Colonic mucosa (tissue), 4 donors: ENCODE measurements at places on chromosomes 11 and 22. TPM values are rescaled to one million over a fixed set of nuclear protein-coding genes. Genes with fewer than 3 reads are reported as not detected.

GRCh38 chr11:127994736-127995135 lies 592.6 kb downstream of the ETS1 start:
- no peak for DNase-seq

PGR gene
- 0.69 TPM for total RNA-seq

DNA sequence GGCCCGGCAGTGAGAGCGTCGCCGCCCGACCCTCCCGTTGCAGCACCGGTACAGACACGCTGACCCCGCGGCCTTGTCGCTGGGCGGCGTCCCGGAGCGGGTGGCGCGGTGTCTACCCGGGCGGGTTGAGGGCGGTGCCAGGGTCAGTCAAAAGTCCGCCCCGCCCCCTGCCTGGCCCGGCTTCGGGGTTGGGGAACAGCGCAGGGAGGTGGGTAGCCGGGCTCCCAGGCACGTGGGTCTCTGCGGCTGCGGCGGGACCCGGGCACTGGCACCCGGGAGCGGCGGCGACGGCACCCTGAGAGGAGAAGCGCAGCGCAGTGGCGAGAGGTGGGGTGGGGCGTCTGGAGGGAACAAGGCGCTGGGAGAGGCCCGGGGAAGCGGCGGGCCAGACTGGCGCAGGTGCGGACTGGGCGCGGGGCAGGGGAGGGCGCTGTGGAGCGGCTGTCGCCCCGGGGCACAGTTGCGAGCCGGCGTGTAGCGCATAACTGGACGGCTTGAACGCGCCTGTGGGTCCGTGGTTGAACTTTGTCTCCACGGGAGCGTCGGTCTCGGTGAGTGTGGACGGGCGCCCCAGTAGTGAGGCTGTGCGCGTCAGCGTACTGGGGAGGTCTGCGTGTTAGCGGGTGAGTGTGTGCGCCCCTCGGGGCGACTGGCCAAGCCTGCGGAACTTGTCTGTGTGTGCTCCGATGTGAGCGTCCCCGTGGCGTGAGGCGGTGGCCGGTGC lies at the start of gene P2RY2:
Gene P2RY2, plus strand, starts transcription at position 176 of the 724 bp plus-strand sequence. CDS start 15,879 bp downstream, outside the sequence.
- peak; percentile 93 for DNase-seq

DNA sequence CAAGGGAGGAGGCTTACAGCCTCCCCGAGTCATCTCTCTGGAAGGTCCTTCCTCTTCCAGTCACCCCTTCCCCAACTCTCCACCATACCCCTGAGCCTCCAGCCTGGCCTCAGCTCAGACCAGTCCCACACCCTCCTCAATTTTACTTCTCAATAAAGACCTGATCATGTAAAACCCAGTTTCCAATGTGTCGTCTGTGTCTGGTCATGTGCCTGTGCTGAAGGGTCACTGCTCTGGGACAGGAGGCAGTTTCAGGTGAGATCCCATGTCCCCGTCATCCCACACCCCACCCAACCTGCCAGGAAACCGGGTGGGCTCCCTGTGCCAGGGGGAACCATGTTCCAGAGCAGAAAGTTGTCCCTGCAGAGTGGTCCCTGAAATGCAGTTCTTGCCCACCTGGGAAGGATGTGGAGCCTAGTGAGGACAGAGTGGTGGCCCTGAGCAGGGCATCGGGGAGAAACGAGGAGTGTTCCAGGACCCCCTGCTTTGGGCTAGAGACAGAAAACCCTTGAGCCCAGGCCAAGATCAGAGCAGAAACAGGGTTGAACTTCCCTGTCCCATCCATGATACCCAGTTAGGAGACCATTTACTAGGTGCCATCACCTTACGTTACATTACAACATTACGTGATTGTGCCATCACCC lies 19.4 kb downstream of the IGLL5 start:
- no peak for DNase-seq

- DNase-seq, result no peak
Measured at GRCh38 chr11:11439591-11439990, 86.5 kb upstream of the CSNK2A3 start.

GRCh38 chr11:74819400-74819799 lies 70.8 kb downstream of the RNF169 start:
- no peak for DNase-seq

GRCh38 chr11:76185931-76186401 lies 20.3 kb downstream of the WNT11 start:
- DNase-seq, result peak; percentile 23

DNA sequence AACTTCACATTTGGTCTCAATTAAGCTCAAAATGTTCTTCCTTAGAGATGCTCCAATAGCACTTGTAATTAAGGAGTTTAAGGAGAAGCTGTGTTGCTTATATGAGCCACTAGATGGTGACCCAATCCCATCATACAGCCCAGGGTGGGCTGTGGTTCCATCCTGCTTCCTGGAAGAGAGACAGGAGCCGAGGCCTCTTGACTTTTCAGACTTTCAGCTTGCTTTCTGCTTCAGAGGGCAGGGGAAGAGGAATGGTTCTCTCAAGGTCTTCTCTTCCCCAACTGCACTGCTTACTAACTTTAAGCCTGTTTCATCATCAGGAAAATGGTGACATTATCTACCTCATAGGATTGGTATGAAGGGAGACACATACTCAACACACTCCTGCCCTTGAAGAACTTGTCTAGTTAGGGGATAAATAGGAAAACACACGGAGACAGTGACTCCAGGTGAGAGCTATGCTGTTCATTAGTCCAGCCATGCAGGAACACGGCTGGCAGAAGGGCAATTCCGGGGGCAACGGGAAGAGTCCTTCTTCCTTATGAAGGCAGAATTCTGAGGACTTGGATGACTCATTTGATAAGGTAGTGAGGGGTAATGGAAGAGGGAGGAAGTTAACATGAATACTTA lies 20.1 kb downstream of the TMEM218 start:
- peak; percentile 16 for DNase-seq

DNA sequence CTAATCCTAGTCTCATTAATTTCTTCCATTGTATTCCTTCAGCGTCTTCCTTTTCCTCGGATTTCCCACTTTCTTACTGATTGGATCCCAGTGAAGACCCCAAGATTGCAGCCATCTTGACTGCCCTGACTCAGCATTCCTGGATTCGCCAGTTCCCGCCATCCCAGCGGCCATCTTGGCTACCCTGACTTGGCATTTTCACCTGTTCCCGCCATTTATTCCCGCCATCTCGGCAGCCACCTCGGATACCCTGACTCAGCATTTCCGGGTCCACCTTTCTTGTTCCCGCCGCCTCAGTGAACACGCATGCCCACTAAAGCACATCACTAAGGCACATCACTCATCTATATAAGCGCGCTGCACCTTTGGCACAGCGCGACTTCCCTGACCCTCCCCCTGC lies 13.8 kb upstream of the OR56A3 start:
- no peak for DNase-seq

DNA sequence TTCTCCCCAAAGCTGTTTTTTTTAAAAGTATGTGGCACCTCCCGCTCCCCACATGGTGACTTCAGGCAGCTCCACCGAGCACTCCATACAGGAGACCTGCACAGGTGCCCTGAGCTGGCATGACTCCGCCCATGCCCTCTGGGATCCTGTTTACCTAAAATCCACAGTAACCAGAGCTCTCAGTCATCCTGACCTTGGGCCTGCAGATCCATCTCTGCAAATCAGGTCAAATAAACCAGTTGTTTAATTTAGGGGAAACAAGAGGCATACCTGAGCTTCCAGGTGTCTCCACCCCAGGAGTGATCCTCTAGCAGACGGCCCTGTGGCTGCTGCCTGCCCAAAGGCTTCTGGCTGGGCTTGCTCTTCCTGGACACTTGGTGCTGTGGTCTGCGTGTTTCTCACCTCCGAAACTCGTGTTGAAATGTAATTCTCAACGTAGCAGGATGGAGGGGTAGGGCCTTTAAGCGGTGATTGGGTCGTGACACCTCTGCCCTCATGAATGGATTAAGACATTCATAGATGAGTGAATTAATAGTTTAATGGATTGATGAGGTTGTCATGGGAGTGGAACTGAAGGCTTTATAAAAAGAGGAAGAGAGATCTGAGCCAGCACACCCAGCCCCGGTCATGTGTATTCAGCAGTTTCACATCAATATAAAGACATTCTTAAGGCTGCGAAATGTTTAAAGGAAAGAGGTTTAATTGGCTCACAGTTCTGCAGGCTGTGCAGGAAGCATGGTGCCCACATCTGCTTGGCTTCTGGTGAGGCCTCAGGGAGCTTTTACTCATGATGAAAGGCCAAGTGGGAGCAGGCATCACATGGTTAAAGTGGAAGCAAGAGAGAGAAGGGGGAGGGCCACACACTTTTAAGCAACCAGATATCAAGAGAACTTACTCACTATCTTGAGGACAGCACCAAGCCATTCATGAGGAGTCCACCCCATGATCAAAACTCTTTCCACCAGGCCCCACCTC lies 34.1 kb downstream of the LINC01488 start:
- DNase-seq, result no peak

DNA sequence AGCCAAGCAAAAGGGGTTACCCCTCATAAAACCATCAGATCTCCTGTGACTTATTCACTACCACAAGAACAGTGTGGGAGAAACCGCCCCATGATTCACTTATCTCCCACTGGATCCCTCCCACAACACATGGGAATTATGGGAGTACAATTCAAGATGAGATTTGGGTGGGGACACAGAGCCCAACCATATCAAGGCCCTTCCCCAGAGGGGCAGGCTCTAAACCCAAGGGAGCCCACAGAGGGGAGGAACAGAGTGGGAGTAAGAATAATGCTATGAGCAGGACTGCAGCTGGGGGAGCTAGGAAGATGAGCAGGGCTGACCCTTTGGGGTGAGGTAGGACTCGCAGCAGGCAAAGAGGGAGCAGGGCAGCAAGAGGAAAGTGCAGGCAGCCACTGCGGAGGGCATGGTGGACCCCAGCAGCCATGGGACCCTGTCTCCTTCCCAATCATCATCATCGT lies 59.3 kb downstream of the CD82 start:
- peak; percentile 12 for DNase-seq

- DNase-seq, result no peak
Measured at GRCh38 chr11:31443802-31444201, 65.6 kb downstream of the IMMP1L start.

DNA sequence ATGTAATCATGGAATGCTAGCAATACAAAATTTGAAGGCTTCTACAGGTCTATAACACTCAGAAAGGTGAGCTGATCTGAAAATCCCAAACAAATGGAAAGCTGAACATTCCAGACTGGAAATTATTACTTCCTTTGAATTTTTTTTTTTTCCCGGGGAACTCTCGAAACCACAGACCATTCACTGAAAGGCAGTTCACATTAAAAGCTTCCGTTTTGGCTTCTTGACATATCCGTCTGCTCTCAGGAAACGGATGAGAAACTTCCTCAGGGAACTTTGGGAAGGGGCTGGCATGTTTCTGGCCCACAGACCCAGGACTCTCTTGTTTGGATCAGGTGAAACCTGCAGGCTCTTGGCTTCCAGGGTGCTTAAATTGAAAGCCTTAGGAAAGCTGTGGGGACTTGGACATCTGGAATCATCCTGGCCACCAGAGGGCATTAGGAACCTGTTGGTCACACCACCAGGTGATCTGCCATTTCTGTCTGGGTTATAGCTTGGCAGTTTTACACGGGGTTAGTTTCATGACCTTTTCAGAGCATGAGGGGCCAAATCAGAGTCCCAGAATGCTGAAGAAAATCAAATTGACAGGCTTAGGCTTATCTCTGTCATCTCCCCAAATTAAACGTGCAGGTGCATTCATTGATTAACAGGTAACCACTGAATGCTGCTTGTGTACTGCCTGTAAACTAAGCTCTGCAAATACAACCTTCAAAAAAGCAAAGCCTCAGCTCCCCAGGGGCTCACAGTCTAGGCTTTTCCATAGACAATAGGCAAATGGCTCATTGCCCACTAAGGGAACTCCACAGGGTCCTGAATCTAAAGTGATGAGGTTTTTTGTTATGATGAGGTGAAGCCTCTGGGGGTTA lies 22.7 kb upstream of the GRAMD1B start:
- DNase-seq, result peak; percentile 81

DNA sequence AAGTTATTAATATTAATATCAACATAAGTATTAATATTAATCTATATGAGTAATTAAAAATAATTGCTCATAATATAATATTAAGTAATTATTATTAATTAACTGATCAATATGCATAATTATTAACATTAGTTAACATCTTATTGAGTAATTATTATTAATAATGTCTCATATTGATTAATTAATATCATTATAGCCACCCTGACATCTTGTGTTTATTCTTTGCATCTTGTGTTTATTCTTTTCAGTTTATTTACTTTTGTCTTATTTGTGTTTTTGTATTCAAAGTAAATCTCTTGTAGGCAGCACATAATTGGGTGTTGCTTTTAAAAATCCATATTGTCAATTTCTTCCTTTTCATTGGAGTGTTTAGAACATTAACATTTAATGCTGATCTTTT lies 56.6 kb downstream of the MYEOV start:
- DNase-seq, result no peak

OR5B21 gene
- total RNA-seq, result not detected

TEAD1 gene
- total RNA-seq, result 32.7 TPM

GRCh38 chr22:45511847-45512261 lies 9.2 kb downstream of the FBLN1 start:
- peak; percentile 52 for DNase-seq

CHST1 gene
- 0.58 TPM for total RNA-seq

RIC3 gene
- 2.0 TPM for total RNA-seq

DNA sequence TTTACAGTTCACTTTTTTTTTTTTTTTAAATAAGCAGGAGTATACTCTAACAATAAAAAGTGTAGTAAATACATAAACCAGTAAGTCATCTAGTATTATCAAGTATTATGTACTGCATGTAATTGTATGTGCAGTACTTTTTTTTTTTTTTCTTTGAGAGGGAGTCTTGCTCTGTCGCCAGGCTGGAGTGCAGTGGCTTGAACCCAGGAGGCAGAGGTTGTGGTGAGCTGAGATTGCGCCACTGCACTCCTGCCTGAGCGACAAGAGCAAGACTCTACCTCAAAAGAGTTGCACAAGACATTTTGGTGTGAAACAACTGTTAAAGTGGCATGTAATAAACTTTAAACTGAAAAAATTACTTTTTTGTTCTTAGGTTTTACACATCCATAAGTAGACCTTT lies 16.7 kb downstream of the BCL2L13 start:
- no peak for DNase-seq

IGSF22 gene
- total RNA-seq, result 1.3 TPM

DNA sequence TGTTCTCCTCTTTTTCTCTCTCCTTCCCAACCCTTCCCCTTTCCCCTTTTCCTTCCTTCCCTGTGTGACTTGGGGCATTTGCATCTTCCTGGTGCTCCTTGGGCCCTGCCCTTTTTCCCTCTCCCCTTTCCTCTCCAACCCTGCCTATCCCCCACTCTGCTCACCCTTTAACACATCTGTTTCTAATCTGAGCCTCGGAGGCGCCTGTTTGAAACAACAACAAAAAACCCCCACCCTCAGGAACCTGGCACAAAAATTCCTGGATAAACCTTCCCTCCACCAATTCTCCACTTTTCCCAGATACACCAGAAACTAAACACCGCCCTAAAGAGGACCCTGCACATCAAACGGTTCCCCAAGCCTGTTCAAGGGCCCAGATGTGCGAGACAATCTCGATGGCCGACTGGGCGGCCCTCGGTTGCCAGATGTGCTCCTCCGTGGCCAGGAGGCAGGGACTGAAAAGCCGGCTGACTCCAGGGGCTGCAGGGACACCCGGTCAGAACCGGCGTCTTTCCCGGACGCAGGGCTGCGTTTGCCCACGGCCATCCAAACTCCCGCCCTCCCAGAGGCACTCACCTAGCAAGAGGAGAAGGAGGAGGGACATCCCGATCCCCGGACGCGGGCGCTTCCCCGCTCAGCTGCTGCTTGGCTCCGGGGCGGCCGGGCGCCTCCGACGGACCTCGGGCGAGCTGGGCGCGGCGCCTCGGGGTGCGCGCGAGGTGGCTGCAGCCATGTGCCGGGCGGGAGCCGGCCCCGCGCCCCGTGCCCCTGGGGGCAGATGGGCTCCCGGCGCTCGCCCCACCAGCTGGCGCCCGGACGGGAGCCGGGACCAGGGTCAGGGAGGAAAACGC lies 486 bp downstream of the CLMP start:
- DNase-seq, result no peak
